ENCODE measurements at places on chromosomes 7 and 10. TPM values are rescaled to one million over a fixed set of nuclear protein-coding genes. Genes with fewer than 3 reads are reported as not detected.

TLX1 gene
- total RNA-seq: not detected

DCLRE1A gene
- total RNA-seq: 7.1 TPM

PGAM2 gene
- 0.44 TPM for total RNA-seq

H2AZ2 gene
- 139 TPM for total RNA-seq

DNA sequence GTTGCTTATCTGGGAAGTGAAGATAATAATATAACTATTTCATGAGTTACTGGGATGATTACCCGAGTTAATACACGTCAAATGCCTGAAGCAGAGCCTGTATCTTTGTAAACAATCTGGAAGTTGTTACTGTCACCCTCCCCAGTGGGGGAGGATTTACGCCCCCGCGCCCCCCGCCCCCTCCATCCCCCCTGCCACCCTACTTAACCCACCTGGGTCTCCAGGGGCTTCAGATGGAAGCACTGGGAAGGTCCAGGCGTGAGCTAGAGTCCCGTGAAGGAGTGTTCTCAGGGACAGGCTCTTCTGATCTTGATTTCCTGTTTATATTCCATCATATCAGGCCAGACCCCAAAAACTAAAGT is 691 bp upstream of the PPA1 start:
- DNase-seq: no peak
- peaks cover 32% of the 10 kb centered on the region for H3K4me1 ChIP-seq
- peak overlapping the region; percentile 85 for H3K27ac ChIP-seq
- peaks cover 10% of the 10 kb centered on the region for H3K36me3 ChIP-seq

- H3K4me1 ChIP-seq: no peaks in the 10 kb centered on the region
- H3K4me3 ChIP-seq: no peak overlapping the region
- no peaks in the 10 kb centered on the region for H3K27me3 ChIP-seq
- H3K36me3 ChIP-seq: no peaks in the 10 kb centered on the region
- DNase-seq: no peak
Measured at GRCh38 chr7:138324941-138325340, 135.1 kb upstream of the TRIM24 start.

GRCh38 chr10:72310636-72311035 is 36.9 kb downstream of the DDIT4 start:
- peaks cover 63% of the 10 kb centered on the region for H3K4me1 ChIP-seq
- peak overlapping the region; percentile 18 for H3K27ac ChIP-seq
- no peak for DNase-seq
- H3K36me3 ChIP-seq: no peaks in the 10 kb centered on the region
- no peak overlapping the region for H3K4me3 ChIP-seq

DNA sequence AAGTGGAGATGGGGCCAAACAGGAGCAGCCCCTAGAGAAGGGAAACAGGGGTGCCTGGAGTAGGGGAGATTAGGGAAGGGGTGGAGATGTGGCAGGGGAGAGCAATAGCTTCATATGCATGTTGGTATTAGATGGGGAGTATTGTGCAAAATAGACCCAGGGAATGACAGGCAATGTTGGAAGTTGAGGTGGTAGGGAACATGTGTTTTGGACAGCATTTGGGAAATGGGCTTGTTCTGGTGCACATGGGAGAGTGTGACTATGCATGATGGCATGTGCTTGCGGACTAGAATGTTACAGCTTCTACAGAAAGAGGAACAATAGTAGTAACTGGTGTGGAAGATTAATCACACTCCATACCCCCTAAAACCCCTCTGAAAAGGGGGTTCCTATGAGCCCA is 10.4 kb downstream of the PAX2 start:
- H3K4me1 ChIP-seq: no peaks in the 10 kb centered on the region
- peaks cover 86% of the 10 kb centered on the region for H3K27me3 ChIP-seq
- no peaks in the 10 kb centered on the region for H3K36me3 ChIP-seq
- no peak overlapping the region for H3K4me3 ChIP-seq

DNA sequence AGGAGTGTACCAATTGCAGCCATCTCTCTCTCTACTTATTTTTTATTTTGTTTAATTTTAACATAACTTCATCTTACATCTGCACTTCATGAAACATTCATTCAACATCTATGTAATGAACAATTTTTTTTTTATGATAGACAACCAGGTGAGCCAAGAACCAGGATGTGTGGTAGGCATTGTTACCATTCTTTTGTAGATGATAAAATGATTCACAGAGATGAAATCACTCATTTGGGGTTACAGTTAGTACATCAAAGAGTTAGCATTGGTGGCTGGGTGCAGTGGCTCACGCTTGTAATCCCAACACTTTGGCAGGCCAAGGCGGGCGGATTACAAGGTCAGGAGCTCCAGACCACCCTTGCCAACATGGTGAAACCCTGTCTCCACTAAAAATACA is 127.8 kb downstream of the HDAC9 start:
- H3K4me1 ChIP-seq: no peaks in the 10 kb centered on the region
- H3K27me3 ChIP-seq: no peaks in the 10 kb centered on the region
- no peak overlapping the region for H3K27ac ChIP-seq
- no peaks in the 10 kb centered on the region for H3K36me3 ChIP-seq

GRCh38 chr7:158321936-158322615 is 265.5 kb downstream of the PTPRN2 start:
- peaks cover 8% of the 10 kb centered on the region for H3K27me3 ChIP-seq
- no peaks in the 10 kb centered on the region for H3K36me3 ChIP-seq
- no peak overlapping the region for H3K27ac ChIP-seq
- no peak overlapping the region for H3K4me3 ChIP-seq
- no peak for DNase-seq

DNA sequence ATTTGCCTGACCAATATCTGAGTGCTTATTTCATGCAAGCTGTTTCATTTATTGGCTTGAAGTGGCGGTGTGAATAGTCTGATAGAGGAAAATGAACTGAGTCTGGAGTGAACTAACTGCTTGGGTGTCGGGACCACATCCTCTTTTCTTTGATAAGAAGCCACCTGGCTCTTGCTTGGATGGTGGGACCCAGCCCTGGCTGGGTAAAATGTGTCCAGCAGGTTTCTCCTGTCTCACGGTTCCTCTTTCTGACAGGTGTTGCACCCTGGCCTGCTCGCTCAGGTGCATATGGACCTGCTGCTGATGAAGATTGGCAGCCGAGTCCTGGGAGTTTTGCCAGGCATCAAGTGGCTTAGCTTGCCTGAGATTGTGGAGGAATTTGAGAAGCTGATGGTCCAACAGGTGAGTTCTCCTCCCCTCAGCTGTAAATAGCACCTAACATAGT is 1.6 kb downstream of the ADCK2 start:
- no peak overlapping the region for H3K27ac ChIP-seq
- H3K36me3 ChIP-seq: peaks cover 4% of the 10 kb centered on the region
- DNase-seq: peak; percentile 63
- peaks cover 37% of the 10 kb centered on the region for H3K4me1 ChIP-seq

Data from lower lobe of right lung (tissue), 2 donors.